ENCODE measurements at places on chromosomes 7 and 10.
A peak's percentile ranks its signal among the peaks of the same experiment; 100 is the strongest.

GRCh38 chr10:72045586-72045985 is 42.8 kb downstream of the SPOCK2 start:
- no peak for DNase-seq

GRCh38 chr7:149680331-149681025 is 92.9 kb downstream of the ZNF467 start:
- DNase-seq, result no peak

DNA sequence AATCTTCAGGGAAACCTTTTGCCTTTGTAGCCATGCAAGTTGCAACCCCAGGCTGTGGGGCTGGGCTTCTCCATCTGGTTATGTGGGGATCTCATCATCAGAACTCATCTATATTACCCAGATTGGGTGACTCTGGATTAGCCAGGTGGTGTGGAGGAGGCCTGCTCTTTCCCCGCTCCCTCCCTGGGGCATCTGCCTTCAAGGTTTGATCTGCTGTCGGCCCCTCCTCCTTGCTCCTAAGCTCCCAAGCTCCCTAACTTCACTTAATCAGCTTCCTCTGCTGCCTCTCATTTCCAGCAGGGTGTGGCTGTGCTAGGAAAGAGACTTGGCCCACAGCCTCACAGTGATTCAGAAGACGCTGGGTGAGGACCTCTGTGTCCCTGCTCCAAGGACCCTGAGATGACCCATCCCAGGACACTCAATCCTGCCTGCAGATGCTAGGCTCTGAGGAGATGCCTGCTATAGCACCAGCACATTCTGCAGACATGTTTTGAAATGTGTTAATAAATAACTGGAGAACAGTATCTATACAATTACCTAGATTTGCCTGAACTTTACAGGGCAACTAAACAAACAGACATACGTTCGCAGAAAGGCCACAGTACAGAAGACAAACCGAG is 392.1 kb upstream of the PODXL start:
- DNase-seq, result no peak

DNA sequence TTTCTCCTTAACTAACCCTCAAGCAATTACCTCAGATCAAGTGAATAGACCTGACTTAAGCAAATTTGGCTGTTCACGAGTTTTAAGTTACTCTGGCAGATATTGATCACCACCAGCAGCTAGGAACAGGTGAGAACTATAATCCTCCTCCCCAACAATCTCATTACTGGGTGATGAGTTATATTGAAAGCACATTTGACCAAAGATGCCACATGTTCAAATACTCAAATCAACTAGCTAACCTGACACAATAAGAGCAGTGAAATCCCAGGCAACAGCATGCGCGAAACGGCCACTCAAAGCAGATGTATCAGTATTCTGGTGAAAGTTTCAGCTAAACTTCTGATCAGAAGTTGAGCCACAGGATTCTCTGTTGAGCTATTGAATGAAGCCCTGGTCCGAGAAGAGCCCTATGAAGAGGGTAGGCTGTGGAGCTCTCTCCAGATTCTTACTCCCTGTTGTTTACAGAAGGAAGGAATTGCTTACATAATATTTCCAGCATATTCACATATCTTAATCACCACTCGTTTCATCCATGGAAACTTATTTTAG is 52.6 kb downstream of the CAV1 start:
- DNase-seq, result no peak

- DNase-seq, result no peak
Observed at GRCh38 chr10:58158806-58159205, 108.9 kb downstream of the IPMK start.

- DNase-seq, result no peak
Observed at GRCh38 chr7:33982425-33982786, 77.1 kb downstream of the BMPER start.

- DNase-seq, result no peak
Observed at GRCh38 chr7:36944838-36945237, 220.5 kb upstream of the AOAH start.

GRCh38 chr7:15851201-15851600 is 164.7 kb upstream of the MEOX2 start:
- no peak for DNase-seq

- DNase-seq, result no peak
Observed at GRCh38 chr7:141568227-141568626, 17.0 kb downstream of the AGK start.

- DNase-seq, result peak; percentile 76
Observed at GRCh38 chr10:4241724-4242345, 456.8 kb upstream of the KLF6 start.

- no peak for DNase-seq
Observed at GRCh38 chr7:28487487-28487886, 75.2 kb downstream of the CREB5 start.

DNA sequence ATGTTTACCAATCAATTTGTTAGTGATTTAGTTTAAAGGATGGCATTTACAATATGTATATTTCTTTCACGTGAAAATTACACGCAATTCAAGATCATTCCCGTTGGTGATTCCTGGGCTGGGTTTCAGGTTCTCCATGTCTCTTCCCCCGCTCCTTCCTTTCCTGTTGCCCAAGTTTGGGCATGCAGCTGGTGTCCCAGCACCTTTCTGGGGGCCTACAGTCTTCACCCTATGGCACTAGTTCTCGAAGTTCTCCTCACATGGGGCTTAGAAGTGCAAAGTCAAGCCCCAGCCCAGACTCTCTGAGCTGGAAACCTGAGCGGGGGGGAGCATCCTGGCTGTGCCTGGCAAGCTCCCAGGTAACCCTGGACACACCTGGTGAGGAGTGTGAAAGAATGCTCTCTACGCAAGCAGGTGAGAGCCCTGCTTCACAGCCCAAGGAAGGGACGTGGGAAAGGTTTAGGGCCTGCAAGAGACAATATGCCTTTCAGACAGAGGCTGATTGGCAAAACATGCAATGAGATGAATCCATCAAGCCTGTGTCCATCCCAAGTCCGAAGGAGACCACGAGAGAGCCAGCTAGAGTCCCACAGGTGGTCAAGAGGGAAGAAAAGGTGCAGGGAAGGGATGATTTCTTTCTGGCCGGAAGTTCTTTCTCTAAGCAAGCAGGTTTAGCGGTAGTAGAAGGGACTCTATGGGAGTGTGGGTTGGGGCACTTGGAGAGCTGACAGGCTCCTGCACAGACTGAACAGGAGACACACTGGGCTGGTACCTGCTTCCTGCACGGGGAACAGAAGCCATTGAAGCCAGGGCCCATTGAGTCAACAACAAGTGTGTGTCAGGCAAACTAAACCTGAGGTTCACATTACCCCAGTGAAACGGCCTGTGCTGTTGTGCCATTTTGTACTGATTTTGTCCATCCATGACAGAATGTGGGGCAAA is 131.1 kb downstream of the ADARB2 start:
- DNase-seq, result no peak

DNA sequence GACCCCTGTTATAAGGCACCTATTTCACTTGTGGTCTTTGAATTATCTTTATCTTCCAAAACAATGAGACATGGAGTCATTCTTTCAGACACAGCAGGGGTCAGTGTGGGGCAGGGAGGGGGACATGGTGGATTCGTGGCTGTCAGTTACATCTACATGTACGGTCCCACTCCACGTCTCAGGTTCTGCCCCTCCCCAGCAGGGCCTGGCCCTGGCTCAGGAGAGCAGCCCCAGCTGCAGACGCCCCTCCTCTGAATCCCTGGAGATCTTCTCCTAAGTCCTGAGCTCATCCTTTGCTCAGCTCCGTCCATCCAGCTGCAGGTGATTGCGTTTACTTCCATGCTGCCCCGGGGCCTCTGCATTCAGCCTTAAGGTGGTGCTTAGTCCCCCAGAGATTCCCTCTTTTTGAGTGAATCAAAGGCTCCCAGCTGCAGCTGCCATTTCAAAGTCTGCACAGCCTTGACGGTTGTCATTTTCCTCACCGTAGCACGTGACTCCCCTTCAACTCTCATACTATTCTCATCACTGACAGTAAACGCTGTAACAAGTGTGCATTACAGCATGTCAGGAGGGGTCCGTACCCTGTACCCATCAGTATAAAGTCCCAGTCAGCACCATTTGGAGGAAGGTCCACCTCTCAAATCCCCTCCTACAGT is 113.4 kb upstream of the TCERG1L start:
- no peak for DNase-seq

DNA sequence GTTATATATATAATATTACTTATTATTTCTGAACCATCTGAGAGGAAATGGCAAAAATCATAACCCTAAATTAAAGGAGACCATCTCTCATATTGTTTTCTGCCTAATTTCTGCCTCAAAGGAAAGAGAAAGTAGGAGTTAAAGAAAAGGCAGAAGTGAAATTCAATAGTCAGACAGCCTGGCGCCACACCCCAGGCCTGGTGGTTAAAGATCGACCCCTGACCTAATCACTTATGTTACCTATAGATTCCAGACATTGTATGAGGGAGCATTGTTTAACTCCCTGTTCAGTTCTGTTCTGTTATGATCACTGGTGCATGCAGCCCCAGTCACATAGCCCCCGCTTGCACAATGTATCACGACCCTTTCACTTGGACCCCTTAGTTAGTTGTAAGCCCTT is 24.9 kb upstream of the CHST3 start:
- no peak for DNase-seq

GRCh38 chr10:113159563-113159962 is 209.5 kb downstream of the TCF7L2 start:
- DNase-seq, result no peak

- DNase-seq, result no peak
Observed at GRCh38 chr10:7028809-7029166, 382.0 kb downstream of the SFMBT2 start.

DNA sequence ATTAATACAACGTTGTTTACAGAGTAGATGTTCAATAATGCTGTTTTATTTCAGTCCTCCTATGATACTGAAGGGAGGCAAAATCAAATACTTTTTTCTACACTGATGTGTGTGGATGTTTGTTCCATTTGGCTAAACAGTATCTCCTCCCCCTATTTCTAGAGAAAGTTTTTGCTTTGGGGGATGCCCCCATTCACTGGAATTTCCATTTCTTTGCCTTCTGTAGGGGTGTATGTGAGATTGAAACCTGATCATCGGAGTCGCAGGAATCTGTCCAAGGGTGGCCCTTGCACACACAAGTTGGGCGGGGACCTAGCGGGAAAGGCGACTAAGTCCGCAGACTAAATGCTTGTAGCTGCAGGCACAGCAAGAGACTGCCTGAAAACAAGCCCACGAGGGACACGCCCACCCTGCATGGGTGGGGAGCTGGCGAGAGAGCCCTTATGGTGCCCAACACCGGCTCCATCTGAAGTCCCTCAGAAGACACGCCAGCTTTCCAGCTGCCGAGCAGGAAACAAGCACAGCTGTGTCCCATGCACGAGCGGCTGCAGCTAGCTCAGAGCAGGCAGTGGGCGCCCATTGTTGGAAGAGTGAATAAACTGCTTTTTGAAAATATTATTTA is 58.0 kb downstream of the ESYT2 start:
- DNase-seq, result no peak

- no peak for DNase-seq
Observed at GRCh38 chr7:69122953-69123352, 475.3 kb upstream of the AUTS2 start.

DNA sequence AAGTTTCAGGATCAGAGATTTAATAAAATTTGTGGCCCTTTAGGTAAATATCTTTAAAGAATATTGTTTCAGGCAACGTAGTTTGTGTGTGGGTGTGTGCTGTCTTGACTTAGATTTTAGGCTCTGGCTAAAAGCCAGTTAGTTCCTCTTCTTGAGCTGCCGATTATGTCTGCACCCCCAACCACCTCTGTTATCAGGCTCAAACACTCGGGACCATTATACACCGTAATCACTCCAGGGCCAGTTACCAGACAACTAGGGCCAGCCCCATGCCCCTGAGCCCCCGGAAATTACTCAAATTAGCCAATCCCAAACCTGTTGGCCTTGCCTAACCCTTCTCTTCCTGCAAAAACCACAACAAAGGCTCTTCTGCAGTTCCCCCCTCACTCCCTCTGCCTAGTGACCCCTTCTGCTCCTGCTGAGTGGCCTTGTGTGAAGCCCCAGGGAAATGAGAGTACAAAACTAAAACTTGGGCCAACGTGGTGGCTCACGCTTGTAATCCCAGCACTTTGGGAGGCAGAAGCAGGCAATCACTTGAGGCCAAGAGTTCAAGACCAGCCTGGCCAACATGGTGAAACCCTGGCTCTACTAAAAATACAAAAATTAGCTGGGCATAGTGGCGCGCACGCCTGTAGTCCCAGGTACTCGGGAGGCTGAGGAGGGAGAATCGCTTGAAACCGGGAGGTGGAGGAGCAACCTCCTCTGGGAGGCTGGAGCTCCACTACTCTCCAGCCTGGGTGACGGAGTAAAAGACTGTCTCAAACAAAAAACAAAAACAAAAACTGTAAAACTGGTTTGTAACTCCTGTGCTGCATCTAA is 9.2 kb upstream of the HNRNPF start:
- DNase-seq, result no peak

DNA sequence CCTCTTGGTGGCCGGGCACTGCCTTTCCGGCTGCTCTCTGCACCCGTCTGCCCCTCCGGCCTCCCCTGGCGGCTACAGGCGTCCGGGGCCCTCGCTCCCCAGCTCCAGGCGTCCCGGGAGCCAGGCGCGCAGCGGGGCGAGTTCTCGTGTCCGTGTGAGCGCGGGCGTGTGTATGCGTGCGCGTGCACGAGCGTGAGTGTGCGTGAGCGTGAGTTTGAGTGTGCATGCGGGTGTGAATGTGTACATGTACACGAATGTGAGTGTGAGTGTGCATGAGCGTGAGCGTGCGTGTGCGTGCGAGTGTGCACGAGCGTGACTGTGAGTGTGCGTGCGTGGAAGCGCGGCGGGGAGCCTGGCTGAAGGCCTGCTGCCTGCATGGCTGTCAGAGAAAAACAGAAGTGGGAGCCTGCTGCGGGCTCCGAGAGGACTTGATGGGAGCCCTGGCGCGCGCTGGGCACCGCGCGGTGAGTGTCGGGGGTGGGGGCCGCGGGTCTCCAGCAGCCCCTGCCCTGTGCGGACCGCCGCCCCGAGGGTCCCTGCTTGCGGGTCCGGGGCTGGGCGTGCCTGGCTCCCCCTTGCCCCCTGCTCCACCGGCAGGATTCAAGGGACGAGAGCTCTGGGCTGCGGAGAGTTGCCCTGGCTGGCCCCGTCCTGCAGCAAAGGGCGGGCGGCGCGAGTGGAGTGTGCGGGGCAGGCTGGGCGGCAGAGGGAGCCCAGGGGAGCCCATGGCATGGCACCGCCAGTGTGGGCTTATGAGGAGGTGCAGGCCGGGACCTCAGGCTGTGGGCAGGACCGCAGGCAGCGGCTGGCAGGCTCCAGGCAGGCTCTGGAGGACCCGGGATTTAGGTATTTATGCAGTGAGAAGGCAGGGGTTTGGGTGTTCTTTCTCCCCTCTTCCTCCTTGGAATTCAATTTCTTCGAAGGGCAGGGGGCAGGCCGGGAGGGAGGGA is 75.8 kb upstream of the EN2 start:
- DNase-seq, result no peak

DNA sequence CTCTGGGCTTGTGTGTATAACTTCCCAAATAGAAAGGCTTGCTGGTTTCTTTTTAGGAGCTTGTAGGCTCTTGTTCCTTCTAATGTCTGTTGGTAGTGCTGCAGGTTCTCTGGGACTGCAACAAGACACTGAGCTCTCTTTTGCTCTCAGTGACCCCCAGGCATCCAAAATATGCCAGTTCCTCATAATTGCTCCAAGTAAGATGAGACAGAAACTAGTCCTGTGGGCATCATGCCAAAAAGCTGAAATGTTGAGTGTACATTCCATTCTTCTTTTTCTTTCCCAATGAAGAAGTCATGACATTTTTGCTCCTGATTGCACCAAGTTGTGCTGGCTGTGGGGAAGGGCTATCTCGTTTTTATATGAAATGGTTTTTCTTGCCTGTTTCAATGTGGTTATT is 7.1 kb upstream of the BTBD16 start:
- DNase-seq, result peak; percentile 48
